Stimulated activated CD8-positive, alpha-beta memory T cell treated with anti-CD3 and anti-CD28 coated beads, Interleukin-15, amount 100 ng/mL, for 48 hours (primary cell): ENCODE measurements at places on chromosomes 4 and X.

- DNase-seq = no peak
Measured at GRCh38 chr4:8315435-8316250, 46.1 kb downstream of the HTRA3 start.

DNA sequence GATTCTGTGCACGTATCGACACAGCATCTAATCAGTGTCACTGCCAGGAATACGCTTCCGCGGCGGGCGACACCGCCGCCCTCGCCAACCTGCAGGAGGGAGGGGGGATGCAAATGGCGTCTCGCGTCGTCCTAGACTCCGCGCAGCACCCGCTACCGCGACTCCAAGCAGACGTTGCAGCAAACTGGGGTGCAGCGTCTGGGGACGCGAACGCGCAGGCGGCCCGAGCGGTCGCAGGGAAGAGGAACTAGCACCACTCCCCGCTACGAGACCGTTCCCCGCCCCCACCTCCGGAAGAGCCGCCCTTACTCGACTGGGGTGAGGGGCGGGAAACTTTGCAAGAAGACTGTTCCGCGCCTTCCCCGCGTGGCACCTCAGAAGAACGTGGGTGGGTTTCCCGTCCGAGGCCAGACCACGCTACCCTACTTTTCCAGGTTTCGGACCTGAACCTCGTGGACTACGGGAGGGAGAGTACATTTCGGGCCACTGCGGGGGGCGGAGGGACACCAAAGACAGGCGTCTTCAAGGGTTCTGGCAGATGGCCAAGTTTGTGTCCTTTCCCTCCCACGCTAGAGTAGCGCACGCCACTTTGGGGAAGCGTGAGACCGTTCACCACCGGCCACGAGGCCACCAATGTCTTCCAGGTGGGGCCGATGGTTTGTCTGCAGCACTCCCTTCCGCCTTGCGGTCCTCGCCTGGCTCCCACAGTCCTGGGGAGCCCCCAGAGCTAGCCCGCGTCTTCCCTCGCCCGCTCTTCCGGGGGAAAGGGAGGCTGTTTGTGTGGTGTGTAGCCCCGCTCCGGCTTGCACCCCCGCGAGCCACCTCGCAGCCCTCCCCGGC, 78.0 kb upstream of the BCOR start:
- DNase-seq = peak; percentile 70

DNA sequence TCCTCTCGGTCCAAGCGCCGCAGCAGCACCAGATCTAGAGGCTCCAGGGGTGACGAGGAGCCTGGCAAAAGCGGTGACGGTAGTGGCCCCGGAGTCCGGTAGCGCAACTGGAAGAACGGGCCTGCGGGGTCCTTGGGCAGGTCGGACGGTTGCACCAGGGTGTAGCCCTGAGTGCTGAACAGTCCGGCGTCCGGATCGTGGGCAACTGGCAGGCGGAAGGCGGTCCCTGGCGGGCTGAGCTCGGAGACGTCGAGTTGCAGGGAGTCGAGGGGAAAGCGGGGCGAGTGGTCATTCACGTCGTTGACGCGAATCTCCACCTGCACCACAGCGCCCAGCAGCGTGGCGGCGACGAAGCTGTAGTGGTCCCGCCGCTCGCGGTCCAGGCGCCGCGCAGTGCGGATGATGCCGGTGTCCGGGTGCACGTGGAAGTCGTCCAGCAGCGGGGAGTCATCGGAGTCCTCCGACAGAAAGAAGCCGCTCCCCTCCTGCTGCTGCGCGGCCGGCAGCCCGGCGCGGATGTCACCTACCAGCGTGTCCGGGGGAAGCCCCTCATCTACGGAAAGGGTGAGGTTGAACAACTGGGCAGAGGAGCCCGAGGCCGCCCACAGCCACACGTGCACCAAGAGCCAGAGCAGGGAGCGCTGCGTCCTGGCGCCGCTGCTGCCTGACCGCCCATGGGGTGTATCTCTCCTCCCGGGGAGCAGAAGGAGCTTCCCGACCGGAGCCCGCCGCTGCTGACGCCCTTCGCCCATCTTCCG, 837 bp downstream of the DCHS2 start:
- DNase-seq = no peak

GRCh38 chr4:157043131-157043530, 32.8 kb upstream of the GLRB start:
- no peak for DNase-seq

DNA sequence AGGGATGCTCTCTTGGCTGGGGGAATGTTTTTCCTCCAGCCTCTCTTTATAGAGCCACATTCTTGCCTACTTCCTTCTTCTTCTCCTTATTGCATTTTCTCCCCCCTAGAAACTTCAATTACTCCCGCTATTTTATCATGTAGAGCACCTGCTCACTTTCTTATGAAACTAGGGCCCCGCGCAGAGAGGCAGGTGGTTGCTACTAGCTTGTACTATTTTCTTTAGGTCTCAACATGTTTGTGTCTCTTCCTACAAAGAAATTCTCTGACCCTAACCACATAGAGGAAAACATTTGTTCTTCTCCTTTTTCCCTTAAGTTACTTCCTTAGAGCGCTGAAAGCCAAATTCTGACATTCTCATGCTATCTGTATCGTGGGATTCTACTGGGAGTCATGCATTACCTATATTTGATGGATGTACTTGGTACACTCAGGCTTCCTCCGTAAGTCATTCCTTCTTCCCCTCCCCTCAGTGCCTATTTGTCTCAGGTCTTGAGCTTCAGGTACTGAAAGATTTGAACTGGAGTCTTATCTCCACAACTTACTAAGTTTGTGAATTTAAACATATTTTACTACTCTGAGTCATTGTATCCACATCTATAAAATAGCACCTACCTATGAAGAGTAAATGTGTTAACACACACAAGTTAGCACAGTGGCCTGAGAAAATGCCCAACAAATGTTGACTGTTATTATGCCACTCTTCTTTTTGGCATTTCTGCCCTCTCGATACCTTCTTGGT, 159.1 kb upstream of the LEF1 start:
- DNase-seq = no peak

DNA sequence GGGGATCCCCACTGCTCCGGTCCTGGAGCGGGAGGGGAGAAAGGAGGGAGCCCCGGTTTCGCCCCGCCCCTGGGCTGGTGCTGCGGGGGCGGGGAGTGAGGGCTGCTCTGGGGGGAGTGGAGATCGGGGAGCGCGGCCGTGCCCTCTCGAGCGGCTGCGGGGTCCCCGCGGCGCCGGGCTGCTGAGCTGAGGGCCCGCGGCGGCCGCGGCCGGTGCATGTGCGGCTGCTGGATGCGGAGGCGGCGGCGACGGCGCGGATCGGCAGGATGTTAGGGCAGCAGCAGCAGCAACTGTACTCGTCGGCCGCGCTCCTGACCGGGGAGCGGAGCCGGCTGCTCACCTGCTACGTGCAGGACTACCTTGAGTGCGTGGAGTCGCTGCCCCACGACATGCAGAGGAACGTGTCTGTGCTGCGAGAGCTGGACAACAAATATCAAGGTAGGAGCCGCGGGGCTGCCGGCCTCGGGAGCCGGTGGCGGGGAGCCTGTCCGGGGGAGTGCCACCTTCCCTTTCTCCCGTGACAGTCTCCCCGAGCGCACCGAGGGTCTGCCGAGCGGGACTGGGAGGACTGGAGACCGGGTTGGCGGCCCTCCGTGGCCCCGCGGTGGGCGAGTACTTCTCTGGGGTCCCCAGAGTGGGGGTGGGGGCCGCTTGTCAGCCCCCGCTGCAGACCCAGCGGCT, at the start of gene ING2:
Gene ING2 (plus strand): TSS at position 129 of the 681 bp plus-strand sequence. CDS start 138 bp downstream, at position 267.
- DNase-seq = no peak

DNA sequence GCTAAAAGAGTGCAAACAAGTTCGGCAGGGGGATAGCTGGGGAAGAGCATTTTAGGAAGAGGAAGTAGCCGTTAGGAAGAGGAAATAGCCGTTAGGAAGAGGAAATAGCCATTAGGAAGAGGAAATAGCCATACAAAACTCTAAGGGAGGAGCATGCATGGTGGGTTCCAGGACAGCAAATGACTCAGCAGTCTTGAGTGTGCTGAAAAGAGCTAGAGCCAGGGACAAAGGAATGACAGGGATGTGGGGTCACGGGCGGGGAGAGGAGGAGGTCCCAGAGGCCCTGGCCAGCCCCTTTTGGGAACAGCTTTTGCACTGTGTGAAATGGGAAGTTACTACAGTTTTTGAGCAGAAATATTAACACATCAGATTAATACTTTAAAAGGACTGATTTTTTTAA, 882.6 kb downstream of the TRIML1 start:
- DNase-seq = no peak

DNA sequence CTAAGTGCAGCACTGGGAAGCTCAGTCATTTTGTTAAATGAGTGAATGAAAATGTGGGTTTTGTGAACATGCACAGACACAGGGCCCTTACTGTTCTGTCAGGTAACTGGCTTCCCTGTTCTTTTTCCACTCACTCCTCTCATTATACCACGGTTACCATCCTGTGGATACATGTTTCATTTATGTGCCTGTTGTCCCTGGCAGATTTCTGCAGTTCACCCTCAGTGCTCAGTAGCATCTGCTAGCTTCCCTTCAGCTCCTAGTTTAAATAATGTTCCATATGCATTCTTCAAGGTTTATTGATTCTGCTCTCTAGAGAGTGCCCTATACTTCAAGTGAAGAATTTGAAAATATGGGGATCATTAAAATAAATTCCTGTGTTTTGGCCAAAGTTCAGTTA, 1634.3 kb upstream of the ADGRL3 start:
- DNase-seq = no peak

DNA sequence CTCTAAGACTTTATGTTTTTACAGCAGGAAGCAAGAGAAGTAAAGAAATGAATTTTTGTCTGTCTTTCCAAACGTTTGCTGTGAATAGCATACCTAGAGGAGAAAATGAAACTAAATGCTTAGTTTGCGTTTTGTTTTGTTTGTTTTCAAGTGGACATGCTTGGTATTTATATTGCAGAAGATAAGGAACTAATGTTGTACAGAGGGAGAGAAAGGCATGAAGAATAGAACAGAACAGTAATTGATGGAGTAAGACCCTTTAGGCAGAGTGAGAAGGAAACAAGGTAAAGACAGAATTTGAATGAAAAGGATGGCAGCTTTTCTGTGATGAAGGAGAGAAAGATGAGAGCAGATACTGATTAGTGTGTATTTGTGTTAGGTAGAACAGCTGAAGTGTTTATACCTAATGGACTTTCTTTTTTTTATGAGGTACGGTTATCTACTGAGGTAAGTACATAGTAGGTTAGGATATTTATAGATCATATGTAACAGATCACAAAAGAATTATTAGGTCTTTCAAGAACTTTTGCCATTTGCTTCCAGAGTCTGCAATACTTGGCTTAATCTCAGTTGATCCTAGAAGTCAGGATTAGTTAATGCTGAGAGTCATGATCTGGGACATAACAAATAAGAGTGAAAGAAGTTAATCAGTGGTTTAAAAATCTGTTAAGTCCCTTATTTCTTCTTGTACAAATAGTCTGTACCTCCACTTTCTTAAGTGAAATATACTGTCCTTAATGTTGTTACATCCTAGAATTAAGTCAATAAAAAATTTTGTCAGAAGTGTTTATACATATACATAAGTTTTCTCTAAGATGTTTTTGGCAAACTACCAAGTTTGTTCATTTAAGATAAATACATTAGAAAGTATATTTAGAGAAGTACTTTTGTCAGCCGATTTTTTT, 36.8 kb downstream of the FABP2 start:
- no peak for DNase-seq

- DNase-seq = no peak
Measured at GRCh38 chr4:162497564-162498167, 333.9 kb upstream of the FSTL5 start.

GRCh38 chr4:52836678-52837077, 25.4 kb upstream of the RASL11B start:
- no peak for DNase-seq

DNA sequence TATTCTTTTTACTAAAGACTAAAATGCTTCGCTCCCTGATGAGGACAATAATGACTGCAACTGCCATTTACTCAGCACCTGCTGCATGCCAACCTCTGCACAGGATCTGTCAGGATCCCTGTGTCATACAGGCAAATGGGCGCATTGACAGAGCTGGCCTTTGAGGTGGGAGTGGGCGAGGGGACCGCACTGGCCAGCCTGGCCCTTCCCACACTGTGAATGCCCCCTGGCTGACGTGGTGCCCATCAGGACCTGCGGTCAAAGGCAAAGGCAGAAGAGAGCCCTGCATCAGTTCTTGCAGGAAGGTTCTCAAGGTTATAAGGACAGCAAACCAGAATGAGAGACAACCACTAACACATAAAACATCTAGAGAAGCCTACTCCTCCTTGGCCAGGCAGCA, 67.9 kb downstream of the HAUS3 start:
- DNase-seq = no peak

DNA sequence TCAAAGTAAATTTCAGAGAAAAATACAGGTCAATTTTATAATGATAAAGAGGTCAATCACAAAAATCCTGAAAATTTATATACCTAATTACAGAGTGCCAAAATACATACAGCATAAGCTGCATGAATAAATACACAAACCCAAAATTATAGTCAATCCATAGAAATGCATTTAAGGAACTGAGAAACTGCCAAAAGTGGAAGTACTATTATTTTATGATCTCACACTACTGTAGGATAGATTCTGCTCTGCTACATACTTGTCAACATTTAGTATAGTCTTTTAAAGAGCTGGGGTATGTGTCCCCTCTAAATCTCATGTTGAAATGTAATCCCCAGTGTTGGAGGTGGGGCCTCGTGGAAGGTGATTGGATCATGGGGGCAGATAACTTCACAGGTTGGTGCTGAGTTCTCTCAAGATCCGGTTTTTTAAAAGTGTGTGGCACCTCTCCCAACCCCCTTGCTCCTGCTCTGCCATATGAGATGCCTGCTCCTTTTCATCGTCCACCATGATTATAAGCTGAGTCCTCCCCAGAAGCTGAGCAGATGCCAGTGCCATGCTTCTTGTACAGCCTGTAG, 31.8 kb downstream of the CHIC2 start:
- DNase-seq = no peak

DNA sequence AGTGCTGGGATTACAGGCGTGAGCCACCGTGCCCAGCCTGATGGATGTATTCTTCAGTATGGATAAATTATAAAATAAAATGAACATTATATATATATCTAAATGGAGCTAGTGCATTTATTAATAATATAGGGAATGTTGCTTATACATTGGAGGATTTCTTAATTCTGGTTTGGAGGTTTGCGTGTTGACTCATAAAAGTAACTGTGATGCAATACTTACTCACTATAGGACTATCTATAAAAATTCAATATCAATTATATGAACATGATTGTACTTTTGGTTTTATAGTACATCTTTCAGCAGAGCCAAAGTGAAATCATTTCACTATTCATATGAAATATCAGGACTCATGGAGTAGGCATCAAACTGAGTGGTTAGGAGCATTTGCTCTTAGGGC, 3.2 kb upstream of the AREG start:
- DNase-seq = no peak

DNA sequence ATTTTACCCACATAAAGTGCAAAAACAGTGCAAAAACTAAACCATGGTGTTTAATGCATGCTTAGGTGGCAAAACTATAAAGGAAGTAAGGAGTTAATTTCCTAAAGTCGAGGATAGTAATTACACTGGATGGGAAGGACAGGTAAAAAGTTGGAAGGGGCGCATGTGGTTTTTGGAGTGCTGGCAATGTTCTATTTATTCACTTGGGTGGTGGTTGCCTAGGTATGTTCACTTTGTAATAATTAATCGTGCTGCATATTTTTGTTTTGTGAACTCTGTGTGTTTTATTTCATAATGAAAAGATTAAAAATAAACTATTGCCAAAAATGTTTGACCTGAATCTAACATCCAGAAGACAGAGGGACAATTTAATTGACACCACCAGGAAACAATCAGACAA, 32.1 kb upstream of the SMARCA5 start:
- no peak for DNase-seq

- DNase-seq = no peak
Measured at GRCh38 chr4:138790706-138791340, 224.8 kb upstream of the NOCT start.
